NCI-H1092 (cell line): ENCODE measurements at places on chromosomes 4 and X.

- DNase-seq, result no peak
These were observed at the start of gene IL15 for GRCh38 chr4:141636082-141636770. TSS of gene IL15 (plus strand) at chr4:141636583. CDS start at chr4:141719465, 82,882 bp downstream.

GRCh38 chr4:184385705-184386141 lies 88.6 kb downstream of the IRF2 start:
- no peak for DNase-seq

GRCh38 chr4:26407476-26407875 lies 82.8 kb downstream of the CCKAR start:
- DNase-seq, result no peak

GRCh38 chrX:150621652-150622051 lies 53.2 kb downstream of the MTM1 start:
- no peak for DNase-seq

- DNase-seq, result no peak
These were observed 61.0 kb downstream of the FHIP1A start for GRCh38 chr4:151469970-151470369.

GRCh38 chr4:38284294-38285030 lies 324.3 kb downstream of the PTTG2 start:
- no peak for DNase-seq

DNA sequence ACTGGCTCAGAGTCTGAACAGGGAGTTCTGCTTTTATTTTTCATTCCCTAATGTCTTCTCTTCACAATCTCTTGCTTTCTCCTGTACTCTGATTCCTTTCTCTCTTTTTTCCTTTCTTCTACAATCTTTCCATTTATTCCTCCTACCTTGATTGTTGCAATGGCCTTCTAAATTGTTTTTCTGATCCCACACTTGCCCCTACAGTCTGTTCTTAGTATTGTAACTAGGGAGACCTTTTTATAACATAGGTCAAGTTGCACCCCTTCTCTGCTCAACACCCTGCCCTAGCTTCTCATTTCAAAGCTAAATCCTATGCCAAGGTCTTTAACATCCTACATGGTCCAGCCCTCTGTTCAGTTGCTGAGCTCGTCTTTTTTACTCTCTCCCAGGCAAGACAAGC lies 277.9 kb downstream of the GBA3 start:
- DNase-seq, result no peak

GRCh38 chrX:17931855-17932254 lies 70.8 kb upstream of the RAI2 start:
- no peak for DNase-seq

GRCh38 chr4:912548-913279 lies 19.4 kb downstream of the GAK start:
- no peak for DNase-seq

DNA sequence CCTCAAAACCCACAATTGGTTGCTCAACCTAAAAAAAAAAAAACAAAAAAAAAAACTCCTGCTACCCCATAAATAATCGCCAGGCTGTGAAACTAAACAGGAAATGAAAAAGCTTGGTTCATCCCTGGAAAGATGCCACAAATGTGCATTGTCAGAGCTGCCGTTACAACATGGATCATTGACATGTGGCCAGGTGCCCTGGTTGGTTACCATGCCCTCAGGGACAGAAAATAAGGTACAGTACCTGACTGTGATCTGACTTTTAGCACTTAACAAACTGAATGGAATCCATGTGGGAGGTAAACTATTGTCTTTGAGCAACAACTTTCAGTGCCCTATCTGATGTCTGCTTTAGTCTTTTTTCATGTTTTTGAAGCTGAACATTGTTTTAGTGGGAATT lies 118.0 kb upstream of the RPL34 start:
- no peak for DNase-seq

GRCh38 chr4:30717208-30718020 lies 2.8 kb upstream of the PCDH7 start:
- no peak for DNase-seq

DNA sequence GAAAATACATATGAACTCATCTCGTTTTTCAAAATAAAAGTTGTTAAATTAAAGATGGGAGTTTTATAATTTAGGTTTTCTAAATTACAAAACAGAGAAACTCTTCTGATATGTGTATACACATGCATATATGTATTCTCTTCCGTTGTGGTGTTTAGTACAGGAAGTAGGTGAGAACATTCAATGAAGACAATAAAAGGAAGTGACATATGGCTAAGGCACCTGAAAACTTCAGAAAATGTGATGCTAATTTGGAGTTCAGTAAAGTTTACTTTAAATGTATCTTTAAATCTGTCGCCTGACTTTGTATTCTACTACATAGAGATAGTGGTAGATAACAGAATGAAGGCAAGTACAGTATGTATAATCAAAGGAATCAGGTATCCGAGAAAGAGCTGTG lies 33.5 kb upstream of the ITM2A start:
- no peak for DNase-seq

DNA sequence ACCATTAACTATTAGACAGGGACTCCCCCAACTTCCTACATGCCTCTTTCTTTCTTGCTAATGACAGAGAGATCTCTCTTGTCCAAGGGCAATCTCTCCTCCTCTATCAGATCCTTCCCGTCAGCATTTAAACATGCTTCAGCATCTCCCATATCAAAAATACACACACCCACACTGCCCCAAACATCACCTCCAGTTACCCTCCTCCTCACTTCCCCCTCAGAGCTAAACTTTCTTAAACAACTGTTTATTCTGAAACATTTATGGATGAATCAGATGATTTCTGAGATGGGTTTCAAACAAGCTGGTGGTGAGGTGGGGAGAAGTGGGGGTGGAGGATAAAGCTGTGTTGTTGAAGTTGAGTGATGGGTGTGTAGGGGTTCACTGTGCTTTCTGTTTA lies 23.5 kb downstream of the USP46 start:
- DNase-seq, result no peak

GRCh38 chrX:42495139-42495538 lies 282.8 kb downstream of the PPP1R2C start:
- DNase-seq, result no peak

GRCh38 chr4:9988363-9988749 lies 32.9 kb downstream of the SLC2A9 start:
- DNase-seq, result no peak

- no peak for DNase-seq
These were observed 17.8 kb upstream of the TLL1 start for GRCh38 chr4:165855191-165855590.

DNA sequence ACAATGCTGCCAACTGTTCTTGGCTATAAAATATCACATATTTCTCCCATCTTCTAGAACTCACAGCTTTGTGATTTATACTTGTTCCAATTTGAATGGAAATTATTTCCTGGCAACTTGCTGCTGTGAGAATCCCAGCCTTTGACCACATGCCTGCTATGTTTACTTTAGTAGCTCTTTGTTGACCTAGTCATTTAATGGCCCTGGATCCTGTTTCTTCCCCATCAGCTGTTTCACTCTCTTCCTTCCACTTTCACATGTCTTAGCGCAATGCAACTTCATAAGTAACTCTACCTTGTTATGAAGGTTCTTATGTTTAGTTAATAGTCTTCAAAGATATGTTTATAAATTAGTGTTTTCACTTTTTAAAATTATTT lies 1973.6 kb upstream of the AGA start:
- no peak for DNase-seq

- no peak for DNase-seq
These were observed 46.8 kb downstream of the FIP1L1 start for GRCh38 chr4:53424280-53424679.

DNA sequence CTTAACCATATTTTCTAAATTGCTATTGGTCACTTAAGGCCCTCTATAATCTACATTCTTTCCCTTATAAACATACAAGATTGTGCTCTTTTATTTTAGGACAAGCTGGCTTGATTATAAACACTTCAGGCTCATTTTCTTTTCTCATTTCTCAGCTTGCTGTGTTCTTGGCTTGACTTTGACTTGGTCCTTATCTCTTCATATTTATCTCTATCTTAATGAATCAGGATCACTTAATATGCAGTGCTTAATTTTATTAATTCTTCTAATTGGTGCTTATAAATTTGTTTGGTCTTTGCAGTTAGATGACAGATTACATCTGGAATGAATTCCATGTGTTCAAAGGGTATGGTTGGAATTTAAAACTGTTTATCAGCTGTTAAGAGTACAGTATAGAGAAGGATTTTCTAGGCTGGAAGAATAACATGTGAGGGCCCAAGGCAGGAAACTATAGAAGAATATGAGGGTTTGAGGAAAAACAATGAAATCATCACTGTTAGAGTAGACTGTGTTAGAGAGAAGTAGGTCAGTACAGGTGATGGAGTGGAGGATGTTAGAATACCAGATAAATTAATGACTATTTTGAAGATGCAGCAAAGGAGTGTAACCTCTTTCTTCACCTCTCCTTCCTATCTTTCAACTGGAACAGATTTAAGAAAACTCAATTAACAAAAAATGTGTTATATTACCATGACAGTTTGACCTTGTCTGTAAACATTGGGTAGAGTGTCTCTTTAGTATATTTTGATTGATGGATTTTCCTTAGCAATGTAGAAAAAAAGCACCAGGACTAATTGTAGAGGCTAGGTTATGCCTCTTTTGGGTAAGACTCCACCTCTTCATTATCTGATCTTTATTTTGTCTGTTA lies 169.6 kb downstream of the RAPGEF2 start:
- no peak for DNase-seq

DNA sequence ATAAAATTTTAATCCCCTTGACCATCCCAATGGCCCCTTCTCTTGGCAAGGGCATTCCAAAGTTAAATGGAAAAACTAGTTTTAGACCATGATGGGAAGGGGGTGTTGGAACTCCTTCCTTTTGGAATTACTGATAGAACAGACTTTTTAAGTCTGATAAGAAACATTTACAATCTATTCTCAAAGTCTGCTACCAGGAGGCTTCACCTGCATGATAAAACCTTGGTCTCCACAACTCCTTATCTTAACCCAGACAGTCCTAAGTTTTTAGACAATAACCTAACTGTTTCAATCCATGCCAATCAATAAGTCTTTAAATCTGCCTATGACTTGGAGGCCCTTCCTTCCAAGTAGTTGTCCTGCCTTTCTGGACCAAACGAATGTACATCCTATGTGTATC lies 63.9 kb upstream of the PGRMC2 start:
- no peak for DNase-seq

- DNase-seq, result no peak
These were observed 166.6 kb downstream of the SPRY1 start for GRCh38 chr4:123562994-123563750.

DNA sequence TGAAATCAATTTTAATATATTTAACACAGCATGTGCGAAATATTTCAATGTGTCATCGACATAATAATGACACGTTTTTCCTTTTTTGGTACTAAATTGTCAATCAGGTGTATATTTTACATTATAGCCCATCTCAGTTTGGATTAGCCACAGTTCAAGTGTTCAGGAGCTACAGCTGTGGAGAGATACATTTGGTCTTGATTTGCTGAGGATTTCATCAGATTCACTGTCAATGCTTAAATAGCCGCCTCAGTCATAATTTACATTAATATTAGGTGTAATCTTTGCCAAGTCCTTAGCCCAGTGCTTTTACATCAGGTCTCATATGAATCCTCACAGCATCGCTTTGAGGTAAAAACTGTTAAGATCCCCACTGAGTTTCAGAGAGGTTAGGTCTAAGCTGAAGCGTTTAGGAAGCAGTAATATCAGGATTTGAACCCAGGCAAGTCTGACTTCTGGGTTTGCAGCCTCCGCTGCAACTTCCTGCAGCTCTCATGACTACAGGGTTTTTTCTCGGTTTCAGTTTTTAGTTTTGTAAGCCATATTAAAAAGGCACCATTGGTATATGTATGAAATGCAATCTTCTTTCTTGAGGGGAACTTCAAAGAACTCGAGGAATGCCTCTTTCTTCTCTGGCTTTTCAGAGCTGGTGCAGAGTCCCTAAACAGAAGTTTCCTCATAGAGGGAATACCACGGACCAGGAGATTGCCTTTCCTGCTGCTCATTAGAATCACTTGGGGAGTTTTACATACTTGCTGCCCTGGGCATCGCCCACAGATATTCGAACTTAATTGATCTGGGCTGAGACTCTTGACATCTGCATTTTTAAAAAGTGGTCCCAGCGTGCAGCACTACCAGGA lies 6.4 kb downstream of the MTM1 start:
- no peak for DNase-seq
